ENCODE measurements at places on chromosomes 16 and 17.
A peak's percentile ranks its signal among the peaks of the same experiment; 100 is the strongest.

GRCh38 chr16:81830845-81831540 is 51.9 kb downstream of the PLCG2 start:
- DNase-seq, result no peak

DNA sequence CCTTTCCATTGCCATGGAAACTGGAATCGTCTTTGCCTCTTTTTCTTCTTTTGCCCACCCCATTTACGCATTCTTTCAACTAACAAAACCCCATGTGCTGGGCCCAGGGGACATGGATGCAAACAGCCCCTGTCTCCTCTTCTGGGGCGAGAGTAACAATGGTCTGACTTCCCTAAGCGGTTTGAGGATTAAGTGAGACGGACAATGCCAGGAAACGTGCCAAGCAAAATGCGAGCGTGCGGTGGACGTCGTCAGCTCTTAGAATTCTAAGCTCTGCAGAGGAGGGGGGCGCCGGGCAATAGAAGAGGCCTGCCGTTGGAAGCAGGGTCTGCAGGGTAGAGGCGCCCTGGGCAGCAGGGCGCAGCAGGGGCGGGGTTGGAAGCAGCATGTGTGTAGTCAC is 42.4 kb upstream of the JPH3 start:
- no peak for DNase-seq

DNA sequence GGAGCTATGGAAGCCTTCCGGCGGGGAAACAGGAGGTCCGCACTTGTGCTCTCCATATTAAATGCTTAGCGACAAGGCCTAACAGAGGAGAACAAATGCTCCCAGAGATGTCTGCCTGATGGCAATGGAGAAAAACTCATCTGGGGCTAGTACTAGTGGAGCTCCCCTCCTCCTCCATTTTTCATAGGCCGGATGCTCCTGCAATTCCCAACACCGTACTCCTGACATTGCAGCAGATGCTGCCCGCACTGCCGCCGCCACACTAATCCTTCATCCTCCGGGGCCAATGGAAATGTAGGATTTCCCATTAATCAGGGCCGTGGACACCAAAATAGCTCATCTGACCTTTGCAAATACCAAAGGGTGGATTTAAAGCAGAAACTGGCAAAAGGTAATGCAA is 27.5 kb downstream of the TOM1L2 start:
- no peak for DNase-seq

DNA sequence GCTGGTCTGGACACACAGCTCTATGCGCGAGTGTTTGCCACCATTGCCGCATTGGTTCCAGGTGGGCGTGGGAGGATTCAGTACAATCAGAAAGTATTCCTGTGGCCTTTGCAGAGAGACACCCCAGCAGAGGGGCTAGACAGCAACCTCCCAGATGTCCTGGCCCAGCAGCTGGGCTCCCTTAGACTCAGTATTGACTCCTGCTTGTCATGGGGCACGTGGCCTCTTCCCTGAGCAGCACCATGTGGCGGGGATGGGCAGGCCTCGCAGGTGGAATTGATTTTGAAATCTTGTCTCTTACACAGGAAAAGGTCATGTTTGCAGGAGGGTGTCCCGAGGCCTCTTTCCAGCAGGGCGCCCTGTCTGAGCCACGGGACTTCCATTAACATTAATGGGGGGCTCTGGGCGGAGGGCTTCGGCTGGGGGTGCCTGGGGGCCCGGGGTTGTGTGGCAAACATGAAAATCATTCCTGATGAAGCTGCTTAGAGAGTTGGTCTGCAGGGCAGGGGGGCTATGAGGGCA is 96.4 kb downstream of the C16orf78 start:
- DNase-seq, result no peak

DNA sequence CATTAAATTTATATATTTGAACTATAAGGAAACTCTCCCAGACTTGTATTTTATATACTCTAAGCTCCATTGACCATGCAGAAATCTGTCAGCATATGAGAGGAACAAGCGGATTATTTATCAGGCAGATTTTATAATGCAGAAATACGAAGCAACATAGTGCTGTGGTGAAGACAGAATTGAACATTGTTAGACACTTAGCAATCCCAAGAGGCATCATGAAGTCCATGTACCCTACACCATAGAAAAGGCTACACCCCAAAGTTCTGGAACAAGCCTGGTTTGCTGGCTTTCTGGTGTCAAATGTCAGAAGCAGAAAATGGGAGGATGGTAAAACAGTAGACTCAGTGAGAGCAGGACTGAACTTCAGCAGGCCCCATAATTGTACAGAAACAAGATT is 241.1 kb downstream of the PRKCA start:
- DNase-seq, result no peak

GRCh38 chr16:14511800-14512135 is 118.3 kb downstream of the PARN start:
- DNase-seq, result no peak

GRCh38 chr17:10107316-10108165 is 90.9 kb downstream of the GAS7 start:
- DNase-seq, result no peak

DNA sequence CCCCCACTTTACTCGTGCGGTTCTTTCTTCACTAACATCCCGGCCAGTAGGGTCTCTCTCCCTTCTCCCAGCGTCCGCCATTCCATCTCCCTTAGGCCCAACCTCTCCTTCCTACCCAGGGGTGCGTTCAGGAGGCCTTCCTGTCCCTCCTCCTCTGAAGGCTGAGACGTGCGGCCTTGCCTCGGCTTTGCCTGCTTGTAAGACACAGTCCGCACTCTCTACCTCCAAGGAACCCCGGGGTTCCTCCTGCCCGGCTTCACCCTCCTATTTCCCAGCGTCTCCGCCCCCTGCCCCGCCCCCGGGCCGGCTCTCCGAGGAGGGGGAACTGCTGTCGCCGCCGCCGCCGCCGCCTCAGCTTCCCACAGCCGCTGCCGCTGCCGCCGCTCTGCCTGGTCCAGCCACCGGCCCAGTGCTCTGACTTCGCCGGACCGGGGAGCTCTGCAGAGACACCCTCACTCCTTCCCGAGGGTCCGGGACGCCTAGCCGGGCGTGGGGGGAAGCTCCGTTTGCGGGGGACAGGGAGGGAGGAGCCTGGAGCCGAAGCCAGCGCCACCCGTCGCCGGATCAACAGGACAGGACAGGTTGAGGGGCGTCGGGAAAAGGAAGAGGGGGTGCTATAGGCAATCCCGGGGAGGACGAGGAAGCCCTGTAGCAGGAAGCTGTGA is 1.2 kb upstream of the FGF11 start:
- peak; percentile 56 for DNase-seq

DNA sequence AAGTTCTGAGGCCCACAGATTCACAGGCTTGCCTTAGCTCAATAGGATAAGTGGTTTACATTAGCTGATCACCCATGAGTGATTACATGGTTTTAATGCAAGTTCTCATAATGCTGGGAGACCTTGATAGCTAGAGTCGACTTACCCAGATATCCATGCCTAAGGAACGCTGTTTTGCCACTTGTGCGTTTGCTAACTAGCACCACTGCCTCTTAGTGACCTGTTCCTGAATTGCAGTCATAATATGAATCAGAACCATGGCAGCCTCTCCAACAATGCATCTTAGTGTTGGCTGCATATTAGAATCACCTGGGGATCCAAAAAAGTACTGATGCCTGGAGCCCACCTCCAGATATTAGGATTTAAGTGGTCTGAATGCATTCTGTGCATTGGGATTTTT is 251.1 kb upstream of the CDH5 start:
- DNase-seq, result no peak

DNA sequence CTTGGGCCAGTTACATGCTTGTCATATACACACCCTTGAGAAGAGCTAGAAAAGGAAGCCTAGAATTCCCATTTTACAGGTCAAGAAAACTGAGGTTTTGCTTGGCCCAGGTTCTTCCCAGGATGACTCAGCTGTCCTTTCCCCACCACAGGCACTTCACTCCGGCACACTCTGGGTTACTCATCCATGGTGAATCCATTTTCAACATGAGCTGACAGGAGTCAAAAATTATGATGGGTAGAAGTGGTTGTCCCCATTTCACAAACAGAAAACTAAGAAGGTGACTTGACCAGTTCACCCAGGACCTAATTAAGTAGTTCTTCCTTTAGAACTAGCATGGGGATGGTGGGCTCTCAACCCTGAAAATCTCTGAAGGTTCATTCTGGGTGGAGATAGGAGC is 67.2 kb downstream of the USP22 start:
- peak; percentile 5 for DNase-seq

DNA sequence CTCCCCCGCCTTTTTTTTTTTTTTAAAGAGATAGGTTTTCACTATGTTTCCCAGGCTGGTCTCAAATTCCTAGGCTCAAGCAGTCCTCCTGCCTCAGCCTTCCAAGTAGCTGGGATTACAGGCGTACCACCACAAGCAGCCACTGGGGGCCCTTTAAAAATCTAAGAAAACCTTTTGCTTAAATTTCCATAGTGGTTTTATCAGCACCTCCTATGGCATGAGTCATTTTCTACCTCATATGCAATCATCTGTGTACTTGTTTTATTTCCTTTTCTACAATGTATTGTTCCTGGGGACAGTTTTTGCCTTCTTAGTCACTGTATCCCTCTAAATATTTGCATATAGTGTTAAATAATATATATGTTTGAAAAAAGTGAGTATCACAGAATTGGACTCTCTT is 29.2 kb downstream of the GNA13 start:
- DNase-seq, result peak; percentile 87

DNA sequence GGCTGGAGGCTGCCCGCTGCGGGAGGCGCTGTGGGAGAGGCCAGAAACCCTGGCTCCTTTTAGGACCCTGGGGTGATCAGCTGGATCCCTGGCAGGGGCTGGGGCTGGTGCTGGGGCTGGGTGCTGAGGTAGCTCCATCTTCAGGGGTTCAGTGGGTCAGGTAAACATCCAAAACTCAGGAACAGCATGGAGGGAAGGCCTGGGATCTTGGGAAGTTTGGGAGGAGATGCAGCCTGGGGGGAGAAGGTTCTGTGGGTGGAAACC is 21.0 kb downstream of the ADGRG5 start:
- DNase-seq, result no peak

- no peak for DNase-seq
These were observed 15.7 kb downstream of the ELAC2 start for GRCh38 chr17:13001991-13002615.

GRCh38 chr17:53736516-53737240 is 86.0 kb upstream of the KIF2B start:
- no peak for DNase-seq

DNA sequence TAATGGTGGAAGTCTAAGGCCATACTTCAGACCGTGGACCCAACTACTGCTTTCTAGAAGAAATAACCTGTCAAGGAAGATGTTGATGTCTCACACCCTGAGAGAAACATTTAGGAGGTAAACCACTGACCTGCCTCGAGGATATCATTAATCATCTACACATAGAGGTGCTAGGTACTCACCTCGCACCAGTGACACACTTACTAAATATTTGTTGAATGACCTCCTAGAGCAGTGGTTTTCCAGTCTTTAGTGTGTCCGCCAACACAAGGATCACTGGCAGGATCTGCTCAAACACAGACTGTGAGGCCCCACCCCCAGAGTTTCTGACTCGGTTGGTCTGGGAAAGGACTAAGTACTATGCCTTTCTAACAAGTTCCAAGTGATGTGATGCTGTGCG is 197.4 kb upstream of the CACNG5 start:
- DNase-seq, result no peak

DNA sequence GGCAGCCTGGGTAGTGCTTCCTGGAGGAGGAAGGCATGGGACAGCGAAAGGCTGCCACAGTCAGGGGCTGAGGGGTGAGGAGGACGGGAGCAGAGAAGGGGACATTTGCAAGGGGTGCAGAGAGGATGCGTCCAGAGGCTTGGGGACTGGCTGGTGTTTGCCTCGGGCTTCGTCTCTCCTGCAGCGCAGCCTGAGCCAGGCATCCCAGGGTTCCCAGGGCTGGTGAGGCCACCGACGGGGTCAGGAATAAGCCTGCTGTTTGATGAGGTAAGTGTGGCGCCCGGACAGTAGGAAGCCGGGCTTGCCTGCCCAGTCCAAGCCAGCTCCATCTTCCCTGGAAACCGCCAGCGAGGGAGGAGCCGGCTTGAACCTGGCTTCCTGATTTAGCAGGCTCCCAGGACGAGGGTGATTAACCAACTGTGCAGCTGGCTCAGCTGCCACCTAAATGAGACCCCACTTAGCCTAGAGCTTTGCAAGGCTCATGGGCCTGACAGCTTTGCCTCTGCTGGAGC is 47.8 kb downstream of the PITPNM3 start:
- DNase-seq, result no peak

DNA sequence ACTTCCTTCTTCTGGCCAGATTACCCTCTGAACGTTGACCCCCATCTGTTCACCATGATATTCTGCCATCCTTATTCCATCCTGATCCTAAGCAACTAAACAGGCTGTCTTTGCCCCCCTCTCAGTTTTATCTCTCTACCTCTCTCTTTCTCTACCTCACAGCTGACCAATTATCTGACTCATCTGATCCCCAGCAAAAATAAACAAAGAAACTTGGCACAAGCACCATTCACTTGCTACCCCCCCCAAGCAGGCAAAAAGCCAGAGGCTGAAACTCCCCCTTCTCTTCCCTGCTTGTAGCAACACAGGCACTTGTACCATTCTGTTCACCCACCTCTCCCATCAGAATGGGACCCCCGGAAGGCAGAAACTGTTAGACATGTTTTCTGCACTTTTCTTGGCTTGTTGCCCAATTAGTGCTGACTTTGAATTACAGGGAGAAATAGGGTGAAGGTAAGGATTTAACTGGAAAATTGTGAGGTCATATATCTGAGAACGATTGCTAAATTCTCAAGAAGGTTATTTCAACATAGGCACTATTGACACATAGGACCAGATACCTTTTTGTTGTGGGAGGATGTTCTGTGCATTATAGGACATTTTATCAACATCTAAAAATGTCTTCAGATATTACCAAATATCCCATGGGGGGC is 163.2 kb downstream of the TOX3 start:
- no peak for DNase-seq

DNA sequence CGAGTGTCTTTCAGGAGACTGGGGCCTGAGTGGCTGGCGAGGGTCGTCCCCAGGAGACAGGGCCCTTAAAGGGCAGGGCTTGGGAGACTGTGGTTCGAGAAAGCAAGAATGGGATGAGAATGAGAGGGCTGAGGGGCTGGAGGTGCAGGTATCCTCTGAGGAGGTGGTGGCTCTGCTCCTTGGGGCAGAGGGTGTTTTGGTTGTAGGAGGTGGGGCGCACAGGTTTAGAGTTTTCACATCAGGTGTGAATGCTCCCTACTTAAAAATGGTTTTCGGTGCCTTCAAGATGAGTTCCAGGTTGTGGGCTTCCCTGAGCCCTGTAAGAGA is 430 bp downstream of the BCAS3 start:
- no peak for DNase-seq

DNA sequence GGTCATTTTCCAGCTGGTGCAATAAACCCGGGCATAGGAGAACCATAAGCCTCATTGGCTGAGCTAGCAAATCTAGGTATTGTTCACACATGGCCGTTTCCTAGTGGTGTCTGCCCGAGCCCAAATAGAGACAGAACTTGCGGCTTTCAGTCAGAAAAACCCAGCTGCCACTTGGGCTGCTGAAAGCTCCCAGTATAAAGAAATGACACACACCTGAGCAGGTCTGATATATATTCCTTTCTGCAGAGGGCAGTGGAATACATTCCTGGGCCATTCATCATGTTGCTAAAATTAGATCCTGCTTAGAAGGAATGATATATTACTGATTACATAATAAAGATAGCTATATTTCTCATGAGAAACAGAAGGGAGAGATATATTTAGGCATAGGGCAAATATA is 83.9 kb upstream of the IRX5 start:
- no peak for DNase-seq

GRCh38 chr16:60432472-60432871 is 1603.8 kb downstream of the CDH8 start:
- DNase-seq, result no peak

Data from inflammatory macrophage treated with lipopolysaccharide for 4 hours (primary cell).